ENCODE measurements at places on chromosomes 5 and 9.

GRCh38 chr5:173774271-173774761 lies 113.8 kb upstream of the CPEB4 start:
- DNase-seq: no peak

DNA sequence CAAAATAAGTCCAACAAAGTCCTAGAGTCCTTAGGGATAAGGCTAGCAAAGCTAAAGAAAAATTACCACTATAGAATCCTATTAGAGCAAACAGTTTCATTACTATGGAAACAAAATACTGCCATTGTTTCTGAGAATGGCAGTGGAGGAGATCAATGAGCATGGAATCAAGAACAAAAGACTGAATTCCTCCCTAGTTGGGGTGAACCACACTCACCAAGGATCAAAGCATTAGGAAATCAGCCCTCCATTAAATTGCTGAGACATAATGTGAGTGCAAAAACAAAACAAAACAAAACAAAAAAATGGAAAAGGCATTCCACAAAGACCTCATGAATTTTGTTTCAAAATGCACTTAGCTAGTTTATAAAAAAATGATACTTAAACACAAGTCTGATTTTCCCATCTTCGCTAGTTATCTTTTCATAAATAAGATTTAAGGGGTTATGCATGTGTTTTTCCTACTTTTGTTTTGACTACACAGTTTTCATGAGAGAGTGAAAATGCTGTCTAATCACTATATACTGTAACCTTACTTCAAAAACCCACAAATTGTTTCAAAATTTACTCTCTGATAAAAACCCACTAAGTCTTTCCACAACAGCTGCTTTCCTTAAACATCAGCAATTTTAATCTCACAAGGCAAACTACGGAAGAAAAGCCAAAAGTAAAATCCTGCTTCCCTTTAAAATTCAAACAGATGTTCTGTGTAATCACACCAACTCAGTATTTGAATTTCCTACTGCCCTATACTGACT lies 9.7 kb downstream of the SERINC5 start:
- DNase-seq: no peak

GRCh38 chr9:138071731-138072130 lies 194.1 kb downstream of the CACNA1B start:
- DNase-seq: no peak

GRCh38 chr9:124197177-124198095 lies 60.3 kb upstream of the NEK6 start:
- no peak for DNase-seq

- DNase-seq: no peak
Observed at GRCh38 chr5:87020099-87020934, 247.4 kb upstream of the RASA1 start.

- DNase-seq: peak; percentile 85
Observed at GRCh38 chr9:2291980-2292704, 277.0 kb downstream of the SMARCA2 start.

DNA sequence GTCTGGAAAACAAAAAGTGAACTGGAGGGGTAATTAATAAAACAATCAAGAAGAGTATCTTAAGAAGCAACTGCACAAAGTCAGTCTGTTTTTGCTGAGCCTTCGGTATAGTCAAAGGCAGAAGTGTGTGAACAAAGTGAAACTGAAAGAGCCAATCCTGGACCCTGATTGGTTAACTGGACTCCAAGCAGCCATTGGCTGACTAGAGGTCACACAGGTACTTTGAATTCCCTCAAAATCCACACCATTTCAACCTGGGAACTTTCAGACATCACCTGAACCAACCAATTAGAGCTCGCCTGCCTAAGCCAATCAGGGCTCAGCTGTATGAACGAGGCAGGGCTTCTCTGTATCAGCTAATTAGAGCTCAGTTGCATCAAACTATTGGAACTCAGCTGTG lies 286.7 kb downstream of the TLE4 start:
- DNase-seq: no peak

DNA sequence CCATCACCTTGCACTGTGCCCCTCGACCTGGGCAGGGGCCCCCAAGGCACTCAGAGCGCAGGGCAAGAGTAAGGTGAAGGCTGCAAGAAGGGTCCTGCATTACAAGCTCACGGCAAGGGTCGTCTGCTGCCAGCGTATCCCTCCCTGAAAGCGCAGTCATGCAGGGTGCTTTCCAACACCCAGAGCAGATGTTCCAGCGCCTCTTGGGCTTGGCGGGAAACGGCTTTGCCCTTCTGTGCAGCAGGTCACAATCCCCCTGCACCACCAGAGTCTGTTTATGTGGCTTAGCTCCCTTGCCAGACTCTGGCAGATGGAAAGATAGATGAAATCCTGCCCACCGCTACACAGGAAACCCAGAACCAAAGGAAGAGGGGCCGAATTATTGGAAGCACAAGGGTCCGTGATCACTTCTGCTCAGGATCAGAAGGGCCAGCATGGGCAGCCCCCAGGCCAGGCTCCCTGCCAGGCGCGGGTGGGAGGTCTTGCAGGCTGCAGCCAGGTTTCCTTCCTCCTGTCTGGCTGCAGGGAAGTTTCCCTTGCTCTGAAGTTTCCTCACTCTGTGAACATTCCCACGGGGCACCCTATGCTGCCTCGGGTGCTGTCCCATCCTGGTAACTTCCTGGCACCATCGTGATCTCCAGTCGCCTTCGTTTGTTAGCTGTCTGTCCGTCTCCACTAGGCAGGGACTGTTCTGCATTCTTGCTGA lies 132.2 kb downstream of the ZNF354C start:
- DNase-seq: no peak

DNA sequence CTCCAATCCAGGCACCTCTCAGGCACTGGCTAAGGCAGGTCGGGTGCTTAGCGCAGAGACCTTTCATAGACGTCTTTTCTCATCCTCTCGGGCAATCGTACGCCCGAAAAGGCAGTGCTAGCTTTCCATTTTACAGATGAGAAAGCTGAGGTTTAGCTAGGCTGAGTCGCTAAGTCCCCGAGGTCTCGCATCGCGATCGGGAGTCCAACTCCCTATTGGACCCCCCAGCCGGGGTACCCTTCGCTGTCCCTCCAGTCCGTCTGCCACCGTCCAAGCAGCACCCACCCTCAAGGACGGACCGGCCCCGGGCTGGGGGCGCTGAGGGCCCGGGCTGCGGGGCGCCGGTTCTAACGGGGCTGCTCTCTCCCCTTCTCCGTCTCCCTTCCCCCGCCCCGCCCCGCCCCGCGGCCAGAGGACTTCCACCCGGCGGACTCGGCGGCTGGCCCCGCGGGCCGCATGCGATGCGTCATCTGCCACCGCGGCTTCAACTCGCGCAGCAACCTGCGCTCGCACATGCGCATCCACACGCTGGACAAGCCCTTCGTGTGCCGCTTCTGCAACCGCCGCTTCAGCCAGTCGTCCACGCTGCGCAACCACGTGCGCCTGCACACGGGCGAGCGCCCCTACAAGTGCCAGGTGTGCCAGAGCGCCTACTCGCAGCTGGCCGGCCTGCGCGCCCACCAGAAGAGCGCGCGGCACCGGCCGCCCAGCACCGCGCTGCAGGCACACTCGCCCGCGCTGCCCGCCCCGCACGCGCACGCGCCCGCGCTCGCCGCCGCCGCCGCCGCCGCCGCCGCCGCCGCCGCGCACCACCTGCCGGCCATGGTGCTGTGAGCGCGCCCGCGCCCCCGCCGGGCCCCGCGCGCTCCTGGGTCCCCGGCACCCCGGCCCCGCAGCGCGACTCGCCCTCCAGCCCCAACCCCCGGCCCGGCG lies 12.5 kb upstream of the EXOSC2 start:
- peak; percentile 58 for DNase-seq

- peak; percentile 55 for DNase-seq
Observed at GRCh38 chr9:126985870-126986498, 71.4 kb downstream of the RALGPS1 start.

GRCh38 chr5:75538211-75538610 lies 26.5 kb downstream of the POLK start:
- no peak for DNase-seq

- DNase-seq: no peak
Observed at GRCh38 chr9:353077-353476, 138.4 kb downstream of the DOCK8 start.

GRCh38 chr5:66353186-66353585 lies 209.1 kb downstream of the SREK1 start:
- DNase-seq: no peak

- DNase-seq: no peak
Observed at GRCh38 chr9:102669220-102669619, 325.9 kb upstream of the CYLC2 start.

GRCh38 chr5:83000428-83000827 lies 76.8 kb downstream of the TMEM167A start:
- no peak for DNase-seq

- no peak for DNase-seq
Observed at GRCh38 chr9:127500399-127500798, 49.1 kb downstream of the LRSAM1 start.

GRCh38 chr9:99531313-99531712 lies 290.4 kb upstream of the NR4A3 start:
- DNase-seq: no peak

GRCh38 chr5:393846-394275 lies 49.1 kb upstream of the EXOC3 start:
- DNase-seq: no peak

DNA sequence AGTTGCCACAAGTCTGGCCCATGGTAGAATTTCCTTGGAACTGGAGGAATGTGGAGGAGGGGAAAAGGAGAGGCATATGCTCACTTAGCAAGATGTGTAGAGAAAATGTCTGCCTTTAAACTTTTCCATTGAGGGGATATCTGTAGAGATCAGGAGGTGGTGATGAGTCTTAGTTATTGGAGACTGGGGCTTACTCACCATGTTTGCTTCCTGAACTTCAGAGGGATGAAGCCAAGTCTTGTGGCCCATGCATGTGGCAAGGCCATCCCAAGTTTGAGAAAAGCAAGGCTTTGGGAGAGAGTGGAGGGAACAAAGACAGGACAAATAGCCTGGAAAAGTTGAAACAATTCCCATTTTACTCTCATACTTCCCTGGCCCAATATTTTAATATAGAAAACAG lies 124.5 kb downstream of the GDNF start:
- DNase-seq: no peak

GRCh38 chr9:37381094-37381741 lies 41.3 kb upstream of the GRHPR start:
- no peak for DNase-seq

DNA sequence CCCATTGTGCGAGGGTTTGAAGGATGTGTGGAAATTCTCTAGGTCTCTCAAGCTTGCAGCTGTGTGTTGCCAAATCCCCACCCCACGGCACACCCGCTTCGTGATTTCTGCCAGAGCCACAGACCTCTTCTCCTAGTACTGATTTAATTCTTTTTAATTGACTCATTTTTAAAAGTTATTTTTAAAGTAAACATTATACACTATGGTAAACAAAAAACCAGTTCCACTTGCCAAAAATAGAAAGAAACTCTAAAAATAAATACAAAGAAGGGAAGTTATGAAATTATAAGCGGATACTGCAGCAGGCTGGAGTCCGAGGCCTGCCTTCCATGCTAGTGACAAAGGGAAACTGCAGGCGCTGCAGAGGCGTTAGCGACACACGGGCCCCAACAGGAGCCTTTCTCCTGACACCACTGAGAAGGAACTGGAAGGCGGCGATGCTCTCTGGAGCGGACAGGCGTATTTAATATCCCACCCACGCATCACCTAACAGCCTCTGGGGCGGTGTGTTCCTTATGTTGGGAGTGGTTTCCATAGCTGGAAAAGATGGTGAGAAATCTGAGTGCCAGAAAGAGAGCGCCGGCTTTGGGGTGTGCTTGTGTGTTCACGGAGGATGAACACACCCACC lies 122.5 kb downstream of the COL23A1 start:
- no peak for DNase-seq

- no peak for DNase-seq
Observed at GRCh38 chr9:78899006-78899405, 602.1 kb downstream of the PSAT1 start.

DNA sequence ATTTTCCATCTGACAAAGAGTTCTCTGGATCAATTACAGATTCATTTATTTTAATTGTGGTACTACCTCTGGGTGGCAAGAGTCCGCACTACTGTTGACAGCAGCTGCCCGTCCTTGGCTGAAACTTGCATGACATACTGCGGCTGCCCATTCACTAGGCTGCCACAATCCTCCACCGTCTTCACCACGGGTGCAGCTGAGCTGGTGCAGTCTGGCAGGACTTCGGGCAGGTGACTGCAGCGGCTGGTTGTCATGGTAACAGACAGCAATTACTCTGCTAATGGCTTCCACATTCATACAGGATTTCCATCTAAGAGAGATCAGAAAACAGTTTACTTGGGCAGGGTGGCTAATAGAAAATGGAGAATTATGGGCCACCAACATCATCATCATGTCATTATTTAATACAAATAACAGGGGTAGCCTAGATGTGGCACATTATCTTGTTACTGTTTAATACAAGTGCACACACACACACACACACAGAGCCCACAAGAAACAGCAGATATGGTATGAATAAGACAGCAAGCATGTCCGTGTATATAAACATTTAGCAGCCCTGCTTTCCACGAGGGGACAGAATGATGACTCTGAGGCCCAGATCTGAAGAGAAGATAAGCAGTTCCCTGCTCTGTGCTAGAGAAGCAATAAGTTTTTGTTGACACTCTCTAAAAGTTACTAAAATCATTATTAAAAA lies 112.3 kb downstream of the MARCHF3 start:
- peak; percentile 77 for DNase-seq

- peak; percentile 67 for DNase-seq
Observed at GRCh38 chr9:128786681-128787601, at the start of gene TBC1D13. Gene TBC1D13, plus strand, starts transcription at chr9:128787253. Its CDS starts 101 bp downstream, at chr9:128787354.

DNA sequence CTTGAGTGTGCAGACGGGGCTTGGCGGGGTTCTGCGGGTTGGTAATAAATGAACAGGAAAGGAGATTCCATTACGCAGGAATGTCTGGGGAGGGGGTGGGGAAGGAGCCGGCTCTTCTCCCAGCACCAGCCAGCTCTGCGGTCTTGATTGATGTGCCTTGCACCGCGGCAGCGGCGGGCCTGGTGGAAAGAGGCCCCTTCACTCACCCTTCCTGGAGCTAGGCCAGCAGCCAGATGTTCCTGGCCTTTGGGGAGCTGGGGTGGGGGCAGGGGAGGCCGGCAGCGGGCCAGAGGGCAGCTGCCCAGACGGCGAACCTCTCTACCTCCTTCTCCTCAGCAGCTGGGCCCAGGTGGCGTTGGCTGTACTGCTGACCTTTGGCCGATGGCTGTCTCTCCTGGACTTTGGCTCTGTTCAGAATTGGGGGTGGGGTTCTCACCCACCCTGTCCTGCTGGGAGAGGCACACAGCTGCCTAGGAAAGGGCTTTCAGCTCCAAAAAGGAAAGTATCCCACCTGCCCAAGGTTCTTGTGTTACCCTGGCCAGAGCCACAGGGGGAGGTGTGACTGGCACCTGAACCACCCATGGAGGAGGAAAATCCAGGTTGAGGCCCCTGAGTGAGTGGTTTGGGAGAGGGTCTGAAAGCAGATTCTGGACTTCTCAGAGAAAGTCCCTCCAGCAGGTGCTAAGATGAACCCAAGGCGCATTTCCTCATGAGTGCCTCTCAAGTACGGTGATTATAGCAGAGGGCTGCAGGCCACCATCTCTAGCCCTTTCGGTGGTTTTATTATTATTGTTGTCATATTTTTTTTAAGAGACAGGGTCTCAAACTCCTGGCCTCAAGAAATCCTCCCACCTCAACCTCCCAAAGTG lies 58.0 kb upstream of the SYNPO start:
- no peak for DNase-seq

DNA sequence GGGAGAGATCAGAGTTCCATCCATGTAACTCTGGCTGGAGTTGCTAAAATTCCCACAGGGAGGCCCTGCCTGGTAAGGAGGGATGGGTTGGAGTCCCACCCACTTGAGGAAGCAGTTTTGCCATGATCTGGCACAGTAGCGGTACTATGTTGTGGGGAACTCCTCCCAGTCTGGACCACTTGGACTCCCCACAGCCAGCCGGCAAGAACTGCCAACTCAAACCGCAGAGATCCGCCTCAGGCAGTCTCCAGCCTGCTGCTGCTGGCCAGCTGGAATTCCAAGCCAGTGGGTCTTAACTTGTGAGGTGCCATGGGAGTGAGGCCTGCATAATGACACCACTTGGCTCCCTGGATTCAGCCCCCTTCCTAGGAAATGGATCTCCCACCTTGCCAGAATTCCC lies 151.9 kb downstream of the NDUFS4 start:
- no peak for DNase-seq

Measured in NCI-H1092 (cell line).